ENCODE measurements at places on chromosomes 7 and 10. TPM values are rescaled to one million over a fixed set of nuclear protein-coding genes. Genes with fewer than 3 reads are reported as not detected.

Gene ZNF804B
- not detected for total RNA-seq

Gene TAC1
- total RNA-seq: not detected

Gene FAM24B
- 2.0 TPM for total RNA-seq

Gene KLF14
- total RNA-seq: not detected

Gene PHYH
- 5.7 TPM for total RNA-seq

Gene ADAM8
- total RNA-seq: 2.5 TPM

GRCh38 chr7:108164342-108164741 is 34.2 kb upstream of the LAMB4 start:
- no peak for ATAC-seq

DNA sequence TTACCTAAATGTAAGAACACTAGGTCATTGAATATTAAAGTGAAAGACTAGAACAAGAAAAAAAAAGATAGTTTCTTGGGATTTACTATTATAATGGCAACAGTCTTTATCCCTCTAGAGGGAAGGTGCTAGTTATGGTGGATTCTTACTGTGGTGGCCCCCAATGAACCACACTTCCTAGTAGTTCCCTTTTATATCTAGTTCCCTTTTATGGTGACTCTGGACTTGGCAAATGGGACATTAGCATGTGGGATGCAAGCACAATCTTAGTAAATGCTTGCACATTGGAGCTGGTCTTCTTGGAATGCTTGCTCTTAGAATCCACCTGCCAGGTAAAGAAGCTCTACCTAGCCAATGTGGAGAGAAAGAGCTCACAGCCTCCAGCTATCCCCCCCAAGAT is 430.2 kb downstream of the LRMDA start:
- ATAC-seq: no peak

DNA sequence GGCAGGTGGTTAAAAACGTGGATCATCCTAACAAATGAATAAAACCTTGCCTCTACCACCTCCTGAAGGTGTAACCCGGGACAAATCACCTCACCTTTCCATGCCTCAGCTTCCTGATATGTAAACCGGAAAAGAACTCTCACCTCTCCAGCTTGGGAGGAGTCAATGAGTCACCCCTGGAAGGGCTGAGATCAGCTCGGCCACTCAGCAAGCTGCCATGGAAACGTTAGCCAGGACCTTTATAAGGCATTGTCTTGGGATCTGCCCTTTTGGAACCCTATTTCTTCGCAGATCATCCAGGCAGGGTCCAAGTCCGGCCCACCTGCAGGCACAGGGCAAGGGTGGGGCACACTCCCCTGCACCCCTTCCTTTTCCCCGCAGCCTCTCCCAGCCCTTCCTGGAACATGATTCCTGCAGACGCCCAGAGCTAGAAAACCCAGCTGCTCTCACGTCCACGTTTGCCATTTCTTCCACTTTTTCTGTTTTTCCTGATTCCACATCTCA is 81.6 kb upstream of the PFKP start:
- ATAC-seq: peak; percentile 97

DNA sequence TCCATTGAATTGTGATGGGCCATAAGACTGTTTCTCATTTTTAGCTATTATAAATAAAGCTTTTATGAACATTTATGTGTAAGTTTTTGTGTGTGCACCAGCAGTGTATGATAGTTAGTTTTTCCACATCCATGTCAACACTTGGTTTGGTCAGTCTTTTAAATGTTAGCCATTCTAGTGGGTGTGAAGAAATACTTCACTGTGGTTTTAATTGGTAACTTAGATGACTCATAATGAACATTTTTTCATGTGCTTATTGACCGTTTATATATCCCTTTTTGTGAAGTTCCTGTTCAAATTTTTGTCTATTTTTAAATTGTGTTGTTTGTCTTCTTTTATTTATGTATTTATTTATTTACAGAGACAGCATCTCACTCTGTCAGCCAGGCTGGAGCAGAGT is 23.6 kb upstream of the PDK4 start:
- no peak for ATAC-seq

DNA sequence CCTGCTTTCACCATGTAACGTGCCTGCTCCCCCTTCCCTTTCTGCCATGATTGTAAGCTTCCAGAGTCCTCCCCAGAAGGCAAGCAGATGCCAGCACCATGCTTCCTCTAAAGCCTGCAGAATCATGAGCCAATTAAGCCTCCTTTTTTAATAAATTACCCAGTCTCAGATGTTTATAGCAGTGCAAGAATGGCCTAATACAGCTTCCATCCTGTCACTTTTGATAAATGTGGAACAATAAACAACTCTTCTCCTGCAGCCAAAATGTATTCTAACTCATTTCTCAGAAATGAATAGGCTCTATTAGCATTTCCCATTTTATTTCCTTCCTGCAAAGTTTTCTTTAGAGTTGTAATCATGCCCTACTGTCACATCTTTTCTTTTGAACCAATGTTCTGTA is 43.4 kb downstream of the C7orf25 start:
- ATAC-seq: no peak

GRCh38 chr7:51262796-51263531 is 53.6 kb downstream of the COBL start:
- peak; percentile 56 for ATAC-seq

DNA sequence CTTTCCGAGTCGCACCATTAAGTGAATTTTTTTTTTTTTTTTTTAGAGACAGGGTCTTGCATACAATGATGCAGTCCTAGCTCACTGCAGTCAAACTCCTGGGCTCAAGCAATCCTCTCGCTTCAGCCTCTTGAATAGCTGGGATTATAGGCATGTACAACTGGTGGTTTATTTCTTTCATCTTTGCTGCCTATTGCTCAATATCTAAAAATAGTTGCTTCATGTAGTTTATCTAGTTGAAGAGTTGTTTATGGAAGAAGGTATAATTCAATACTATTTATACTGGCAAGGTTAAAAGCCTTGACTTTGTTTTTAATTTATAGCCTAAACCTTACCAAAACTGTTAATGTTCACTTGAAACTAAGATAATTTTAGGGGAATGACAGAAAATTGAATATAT is 66.9 kb downstream of the SEMA3D start:
- no peak for ATAC-seq

DNA sequence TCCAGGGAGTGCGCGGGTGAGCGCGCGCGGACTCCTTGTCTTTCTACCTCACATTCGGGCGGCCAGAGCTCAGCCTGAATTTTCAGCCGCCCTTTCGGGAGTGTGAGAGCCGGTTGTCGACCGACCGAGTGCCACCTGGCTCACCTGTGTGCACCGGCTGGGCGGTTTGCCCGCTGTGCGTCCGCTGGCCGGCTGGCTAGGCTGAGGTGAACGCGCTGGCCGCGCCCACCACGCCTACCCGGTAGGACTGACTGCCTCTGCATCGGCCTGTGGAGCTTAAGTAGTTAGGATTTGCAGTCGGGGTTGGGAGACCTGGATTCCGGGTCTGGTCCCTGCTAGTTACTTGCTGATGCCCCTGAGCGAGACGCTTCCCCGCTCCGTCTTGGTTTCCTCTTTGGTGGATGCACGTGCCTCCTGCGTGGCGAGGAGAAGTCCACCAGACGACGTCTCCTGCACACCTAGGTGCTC is 553 bp downstream of the TSPAN15 start:
- peak; percentile 75 for ATAC-seq

GRCh38 chr10:129005080-129005479 is 462.0 kb upstream of the MGMT start:
- ATAC-seq: no peak

DNA sequence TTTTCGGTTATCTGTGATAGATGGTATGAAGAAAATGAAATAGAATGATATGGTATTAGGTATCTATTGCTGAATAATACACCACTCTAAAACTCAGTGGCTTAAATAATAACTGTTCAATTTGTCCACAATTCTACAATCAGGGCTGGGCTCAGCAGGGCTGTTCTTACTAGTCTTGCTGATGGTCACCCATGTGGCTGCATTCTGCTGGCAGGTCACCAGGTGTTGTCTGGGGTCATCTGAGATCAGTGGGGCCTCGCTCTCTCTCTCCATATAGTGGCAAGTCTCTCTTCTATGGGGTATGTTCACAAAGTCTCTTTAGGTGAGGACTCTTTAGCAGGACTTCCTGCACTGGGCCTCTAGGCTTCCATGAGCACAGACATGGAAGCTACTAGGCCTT is 130.4 kb upstream of the SORCS3 start:
- no peak for ATAC-seq

DNA sequence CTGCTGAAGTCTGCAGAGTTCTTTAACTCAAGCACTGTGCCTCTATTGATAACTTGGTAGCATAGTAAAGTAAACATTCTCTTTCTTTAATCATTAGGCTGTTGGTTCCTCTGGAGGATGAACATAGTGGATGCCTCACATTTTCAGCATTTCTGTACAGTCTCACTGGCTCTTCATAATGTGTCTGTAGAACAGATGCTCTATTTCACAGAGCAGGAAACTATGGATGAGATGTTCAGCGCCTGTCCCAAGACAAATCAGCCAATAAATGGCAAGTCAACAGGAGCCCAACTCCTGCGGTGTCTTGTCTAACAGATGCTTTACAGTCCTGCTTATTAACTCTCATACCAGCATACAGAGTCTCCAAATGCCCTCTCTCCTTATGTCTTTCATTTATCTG is 36.5 kb downstream of the NRBF2 start:
- no peak for ATAC-seq

- no peak for ATAC-seq
Observed at GRCh38 chr7:93737953-93738352, 152.6 kb downstream of the TFPI2 start.

GRCh38 chr7:16708980-16709379 is 44.6 kb upstream of the TSPAN13 start:
- peak; percentile 93 for ATAC-seq

Measured in esophagus mucosa (tissue), 1 donor.